Erythroblast (primary cell): ENCODE measurements at places on chromosomes 3 and 15.

- no peak for DNase-seq
These were observed 21.2 kb downstream of the ITPR1 start for GRCh38 chr3:4514321-4514720.

GRCh38 chr3:4980229-4981203 lies 1.3 kb downstream of the BHLHE40 start:
- peak; percentile 86 for DNase-seq

DNA sequence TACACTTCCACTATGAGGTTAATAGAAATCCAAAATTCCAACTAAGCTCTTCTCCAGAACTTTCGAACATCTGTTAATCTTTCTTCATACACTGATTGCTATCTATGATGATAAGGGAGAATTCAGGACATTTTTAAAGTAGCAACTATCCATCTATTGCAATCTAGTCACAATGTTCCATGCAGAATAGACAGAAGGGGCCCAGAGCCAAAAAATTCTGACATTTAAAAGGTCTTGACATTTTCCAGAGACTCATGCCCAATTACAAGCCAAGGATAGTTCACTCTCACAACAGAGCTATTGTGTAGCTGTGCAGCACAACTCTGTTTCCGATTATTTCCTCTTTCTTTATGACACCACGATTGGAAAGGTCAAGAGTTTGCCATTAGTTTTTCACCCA lies 999.7 kb upstream of the ALCAM start:
- no peak for DNase-seq

DNA sequence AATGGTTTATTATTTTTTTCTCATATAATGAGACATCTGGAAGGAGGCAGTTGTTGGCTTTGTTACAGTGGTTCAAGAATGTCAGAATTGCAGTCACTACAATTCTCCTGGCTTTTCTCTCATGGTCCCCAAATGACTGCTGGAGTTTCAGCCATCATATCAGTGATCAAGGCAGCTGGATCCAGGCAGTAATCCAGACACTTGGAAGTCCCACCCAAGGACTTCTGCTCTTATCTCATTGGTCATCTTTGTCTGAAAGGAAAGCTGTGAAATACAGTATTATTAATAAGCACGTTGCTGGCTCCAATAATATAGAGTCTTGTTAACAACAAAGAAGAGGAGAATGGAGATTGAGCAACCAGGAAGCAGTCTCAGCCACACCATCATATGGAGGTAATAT lies 22.9 kb upstream of the MED12L start:
- no peak for DNase-seq

- no peak for DNase-seq
These were observed 10.9 kb downstream of the GPD1L start for GRCh38 chr3:32117320-32117719.

DNA sequence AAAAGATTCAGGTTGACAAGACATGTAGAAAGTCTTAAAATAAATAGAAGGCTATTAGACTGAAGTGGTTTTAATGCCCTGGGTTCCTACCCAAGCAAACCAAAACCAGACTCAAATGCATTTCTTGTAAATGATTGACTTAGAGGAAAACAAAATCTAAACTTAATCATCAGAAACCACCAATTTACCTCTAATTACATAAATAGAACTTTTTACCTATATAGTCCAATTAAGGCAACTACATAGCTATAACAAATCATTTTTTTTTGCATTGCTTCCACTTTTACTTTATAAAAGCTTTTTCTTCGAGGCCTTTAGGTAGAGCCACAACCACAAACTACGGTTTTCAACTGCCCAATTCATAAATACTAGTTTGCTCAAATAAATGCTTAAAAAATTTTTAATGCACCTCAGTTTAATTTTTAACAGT lies 231.3 kb upstream of the ARHGEF26 start:
- no peak for DNase-seq

DNA sequence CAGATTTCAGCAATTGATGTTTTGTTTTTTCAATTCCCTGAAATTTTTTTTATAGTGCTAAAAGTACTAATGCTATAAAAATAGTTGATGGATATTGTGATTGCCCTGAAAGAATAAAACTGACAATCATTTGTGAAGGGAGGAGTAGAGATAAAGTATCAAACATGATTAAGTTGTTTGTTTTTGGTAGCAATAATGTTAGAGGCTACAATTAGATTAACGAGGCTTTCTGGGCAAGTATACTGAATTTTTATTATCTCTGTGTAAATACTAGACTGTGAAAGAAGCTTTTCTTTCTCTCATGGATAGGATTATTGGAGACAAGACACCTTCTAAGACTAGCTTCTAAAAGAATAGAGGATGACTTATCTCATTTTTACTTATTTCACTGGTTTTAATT lies 15.6 kb downstream of the NR1D2 start:
- no peak for DNase-seq

DNA sequence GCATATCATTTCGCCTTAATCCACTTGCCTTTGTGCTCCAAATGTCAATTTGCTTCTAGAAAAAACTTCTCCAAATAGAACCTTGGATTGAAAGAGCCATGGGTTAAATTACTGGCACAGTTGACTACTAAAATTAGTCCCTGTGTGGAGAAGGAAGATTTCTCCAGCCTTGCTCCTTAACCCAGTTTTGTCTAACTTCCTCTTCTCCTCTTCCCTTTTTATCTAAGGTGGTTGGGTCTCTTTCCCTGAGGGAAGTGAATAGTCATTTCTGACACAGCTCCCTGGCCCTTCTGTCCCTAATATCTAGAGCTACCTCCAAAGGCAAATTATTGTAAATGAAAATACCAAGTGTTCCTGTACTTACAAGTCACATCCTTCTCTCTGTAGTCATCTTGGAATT lies 527.9 kb upstream of the TBL1XR1 start:
- DNase-seq, result no peak

- peak; percentile 13 for DNase-seq
These were observed 4.3 kb downstream of the LRRFIP2 start for GRCh38 chr3:37170060-37170459.

GRCh38 chr3:71438071-71438685 lies 145.3 kb downstream of the FOXP1 start:
- no peak for DNase-seq

DNA sequence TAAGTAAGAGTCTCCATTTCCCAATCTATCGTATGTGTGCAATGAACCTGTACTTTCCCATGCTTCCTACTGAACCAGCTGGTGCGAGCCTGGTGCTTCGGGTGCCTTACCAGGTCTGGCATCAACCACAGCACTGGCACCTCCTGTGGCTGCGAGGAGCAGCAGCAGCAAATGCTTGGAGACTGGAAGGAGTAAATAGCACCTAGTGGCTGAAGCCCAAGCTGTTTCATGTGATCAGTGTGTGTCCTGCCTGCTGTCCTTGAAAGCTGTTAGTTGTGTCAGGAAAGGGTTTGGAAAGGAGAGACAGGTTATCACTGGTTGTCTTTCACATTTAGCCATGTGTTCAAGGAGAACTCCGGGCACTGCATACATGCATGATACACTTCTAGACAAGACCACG lies 31.8 kb downstream of the PCOLCE2 start:
- DNase-seq, result peak; percentile 7

DNA sequence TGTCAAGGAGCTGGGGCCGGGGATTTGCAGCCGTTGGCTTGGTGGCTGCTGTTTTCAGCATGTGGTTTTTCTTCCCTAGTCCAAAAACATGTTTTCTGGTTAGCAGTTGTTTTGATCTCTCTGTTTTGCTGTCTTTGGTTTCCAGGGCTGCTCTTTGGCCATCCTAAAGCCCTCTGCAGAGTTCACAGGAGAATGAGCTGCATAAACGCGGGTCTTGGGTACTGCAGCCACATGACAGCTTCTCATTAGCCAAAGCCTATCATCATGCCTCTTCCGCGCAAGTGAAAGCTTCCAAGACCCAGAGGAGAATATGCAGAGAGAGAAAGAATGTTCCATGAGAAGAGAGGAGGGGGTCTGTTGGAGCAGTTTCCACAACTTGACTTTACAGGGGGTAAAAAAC lies 138.5 kb downstream of the NTRK3 start:
- DNase-seq, result no peak

- DNase-seq, result no peak
These were observed 65.3 kb downstream of the ASB7 start for GRCh38 chr15:100667405-100668347.

- DNase-seq, result no peak
These were observed 37.5 kb downstream of the CTDSPL start for GRCh38 chr3:37899101-37899707.
